GM23338 (cell line): ENCODE measurements at places on chromosomes 2 and 18.

GRCh38 chr2:237694415-237695194 lies 67.2 kb downstream of the LRRFIP1 start:
- no peak for DNase-seq

DNA sequence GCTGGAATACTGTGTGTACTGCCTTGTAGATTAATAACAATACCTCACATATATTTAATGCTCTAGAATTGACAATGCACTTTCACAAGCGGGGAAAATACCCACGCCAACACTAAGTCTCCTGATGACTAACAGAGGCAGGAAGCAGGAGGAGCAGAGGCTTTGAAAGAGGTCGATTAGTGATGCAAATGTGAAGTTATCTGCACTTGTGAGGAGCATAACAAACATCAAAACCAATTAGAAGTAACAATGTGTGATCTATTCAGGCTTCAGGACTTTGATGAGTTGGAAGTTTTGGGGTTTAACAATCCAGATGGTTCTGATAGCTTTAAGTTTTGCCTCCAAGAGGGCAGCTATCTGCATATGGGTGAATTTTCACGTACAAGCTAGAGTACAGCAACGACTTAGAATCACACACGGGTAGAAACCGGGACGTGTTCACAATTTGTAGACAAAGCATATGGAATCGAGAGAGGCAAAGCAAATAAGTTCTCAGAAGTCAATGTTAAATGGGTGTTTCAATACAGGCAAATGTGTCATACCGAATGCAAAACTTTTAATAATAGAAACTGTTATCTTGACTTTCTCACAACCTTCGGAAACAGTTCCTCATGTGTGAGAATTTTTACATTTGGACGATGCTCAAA lies 114.5 kb downstream of the METTL8 start:
- DNase-seq: peak; percentile 84

DNA sequence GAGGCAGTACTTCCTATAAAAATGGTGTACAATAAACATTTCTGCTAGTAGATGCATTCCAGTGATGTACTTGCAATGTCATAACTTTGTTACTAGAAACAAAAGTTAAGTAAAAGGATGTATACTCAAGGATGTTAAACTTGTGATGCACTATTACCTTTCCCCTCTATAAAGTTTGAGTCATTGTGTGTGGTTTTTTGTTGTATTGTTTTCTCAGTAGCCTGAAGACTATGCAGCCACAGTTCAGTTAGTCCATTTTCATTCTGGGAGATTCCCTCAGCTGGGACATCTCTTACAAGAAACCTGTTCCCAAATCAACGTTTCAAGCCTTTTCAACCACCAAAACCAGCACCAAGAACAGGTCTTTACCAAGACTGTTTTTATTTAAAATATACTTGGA lies 5.6 kb downstream of the ATP5MC3 start:
- no peak for DNase-seq

DNA sequence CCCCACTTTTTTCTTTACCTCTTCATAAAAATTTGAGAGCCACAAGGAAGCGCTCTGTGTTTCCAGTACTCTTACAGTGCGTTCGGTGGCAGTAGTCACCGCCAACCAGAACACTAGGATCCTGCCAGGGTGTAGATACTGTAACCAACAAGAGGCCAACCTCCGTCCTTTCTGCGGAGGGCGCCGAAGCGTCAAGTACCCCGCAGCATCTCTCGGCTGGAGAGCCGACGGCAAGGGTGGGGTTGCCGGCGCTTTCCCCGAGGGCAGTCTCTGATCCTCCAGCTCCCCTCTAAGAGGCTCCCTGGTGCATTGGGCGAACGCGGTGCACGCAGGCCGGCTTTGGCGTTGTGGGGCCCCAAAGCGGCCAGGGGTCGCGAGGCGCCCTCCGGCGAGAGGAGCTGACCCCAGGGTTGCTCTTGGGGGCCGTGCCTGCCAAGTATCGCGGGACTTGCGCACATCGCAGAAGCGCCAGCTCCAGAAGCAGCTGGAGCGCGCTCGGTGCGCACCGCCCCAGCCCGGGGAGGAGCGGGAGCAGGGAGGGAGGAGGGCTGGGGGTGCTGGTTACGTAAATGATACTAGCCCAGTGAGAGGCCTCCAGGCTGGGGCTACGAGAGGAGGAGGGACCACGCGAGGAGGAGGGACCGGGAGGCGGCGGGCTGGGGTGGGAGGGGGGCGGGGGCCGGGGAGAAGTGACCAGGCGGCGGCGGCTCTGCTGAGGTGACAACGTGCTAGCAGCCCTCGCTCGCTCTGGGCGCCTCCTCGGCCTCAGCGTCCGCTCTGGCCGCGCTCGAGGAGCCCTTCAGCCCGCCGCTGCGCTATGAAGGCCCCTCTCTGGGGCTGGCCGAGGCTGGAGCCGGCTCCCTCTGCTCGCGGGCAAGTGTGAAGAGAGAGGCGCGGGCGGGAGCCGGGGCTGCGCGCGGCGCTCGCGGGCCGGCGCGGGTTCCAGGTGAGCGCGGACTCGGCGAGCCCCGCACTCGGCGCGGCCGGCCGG lies at the start of gene GALNT13:
GALNT13 (plus strand) TSS at position 692 of the 991 bp plus-strand sequence.
- peak; percentile 79 for DNase-seq

- DNase-seq: peak; percentile 78
Measured at GRCh38 chr2:70460333-70460732, 93.3 kb downstream of the TGFA start.
